ENCODE measurements at places on chromosomes 3 and 15. TPM values are rescaled to one million over a fixed set of nuclear protein-coding genes. Genes with fewer than 3 reads are reported as not detected.

Gene TM4SF4
- total RNA-seq = not detected

Gene GOLGA8G
- total RNA-seq = not detected

Gene CORO2B
- 4.8 TPM for total RNA-seq

Gene GOLGA6B
- total RNA-seq = not detected

Gene CDHR4
- 0.06 TPM for total RNA-seq

Gene MESP2
- total RNA-seq = 0.25 TPM

Gene ZNF609
- total RNA-seq = 11.4 TPM

Gene SI
- not detected for total RNA-seq

Gene SKOR1
- total RNA-seq = 0.19 TPM

Gene NKIRAS1
- total RNA-seq = 16.7 TPM

Gene HEG1
- total RNA-seq = 81.5 TPM

Gene RARRES1
- total RNA-seq = 40.8 TPM

Gene DUOXA2
- total RNA-seq = not detected

Gene KBTBD8
- 38.1 TPM for total RNA-seq

Gene PRR20G
- not detected for total RNA-seq

Gene PP2D1
- not detected for total RNA-seq

Gene PLA2G4E
- not detected for total RNA-seq

Gene PEX5L
- not detected for total RNA-seq

Gene STT3B
- 154 TPM for total RNA-seq

Gene TNNC1
- total RNA-seq = 2.7 TPM

Gene GOLGA6D
- total RNA-seq = not detected

Gene KBTBD12
- total RNA-seq = not detected

Gene CASR
- not detected for total RNA-seq

Gene NDN
- 39.4 TPM for total RNA-seq

Gene NRG4
- total RNA-seq = not detected

Gene HHLA2
- total RNA-seq = not detected

Gene TNFAIP8L3
- 7.5 TPM for total RNA-seq

Gene EFHB
- total RNA-seq = 0.68 TPM

Gene CFAP100
- total RNA-seq = not detected

Gene FAM107A
- 0.99 TPM for total RNA-seq

Gene SLC2A2
- not detected for total RNA-seq

Gene PLSCR5
- total RNA-seq = not detected

Gene SST
- not detected for total RNA-seq

Gene GOLGA8S
- 0.06 TPM for total RNA-seq

Gene RTF1
- total RNA-seq = 19.3 TPM

Gene A4GNT
- total RNA-seq = not detected

Gene SLC9C1
- total RNA-seq = 0.13 TPM

Gene PLOD2
- total RNA-seq = 131 TPM

Gene THPO
- 0.13 TPM for total RNA-seq

Gene BCHE
- total RNA-seq = 0.31 TPM

Gene GPR156
- total RNA-seq = 0.40 TPM

Gene CD80
- 0.13 TPM for total RNA-seq

Gene SFMBT1
- total RNA-seq = 4.2 TPM

Gene SLC24A5
- total RNA-seq = not detected

Gene SPATA12
- total RNA-seq = under 0.01 TPM

Gene PODXL2
- total RNA-seq = 1.9 TPM

Gene ATXN7
- total RNA-seq = 12.7 TPM

Gene AADAC
- total RNA-seq = 10.6 TPM

Measured in aortic smooth muscle cell (primary cell).